ENCODE measurements at places on chromosomes 7 and 10.

DNA sequence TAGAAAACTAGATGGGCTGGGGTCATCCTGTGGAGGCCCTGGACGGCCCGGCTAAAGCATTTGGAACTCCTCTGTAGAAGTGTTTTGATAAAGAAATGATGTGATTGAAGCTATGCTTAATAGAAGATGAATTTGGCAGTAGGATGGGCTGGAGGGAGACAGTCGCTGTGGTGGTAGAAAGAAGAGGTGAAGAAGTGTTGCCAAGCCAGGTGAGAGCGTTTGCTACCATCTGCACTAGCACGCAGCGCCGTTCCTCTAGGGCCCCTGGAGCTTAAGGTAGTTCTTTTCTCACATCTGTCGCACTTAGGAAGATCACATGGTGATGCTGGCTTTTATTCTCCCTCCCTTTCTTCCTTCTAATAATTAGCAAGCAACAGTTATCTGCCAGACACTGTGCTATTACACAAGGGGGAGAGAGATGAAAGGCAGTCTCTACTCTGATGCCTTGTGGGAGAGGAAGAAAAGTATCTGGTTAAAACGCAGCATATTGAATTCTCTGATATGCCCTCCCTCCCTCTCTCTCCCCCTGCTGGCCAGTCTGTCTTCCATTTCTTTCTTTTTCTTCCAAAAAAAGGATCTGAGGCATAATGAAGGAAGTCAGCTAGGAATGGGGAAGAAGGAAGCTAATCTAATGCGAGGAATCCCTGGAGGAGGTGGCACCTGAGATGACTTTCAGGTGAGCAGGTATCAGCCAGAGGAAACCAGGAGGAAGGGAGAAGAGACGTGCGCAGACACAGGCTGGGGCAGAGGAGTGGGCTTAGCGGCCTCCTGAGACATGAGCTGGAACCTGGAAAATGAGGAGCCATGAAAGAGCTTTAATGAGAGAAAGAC, 162.3 kb upstream of the KLF14 start:
- no peak for DNase-seq

DNA sequence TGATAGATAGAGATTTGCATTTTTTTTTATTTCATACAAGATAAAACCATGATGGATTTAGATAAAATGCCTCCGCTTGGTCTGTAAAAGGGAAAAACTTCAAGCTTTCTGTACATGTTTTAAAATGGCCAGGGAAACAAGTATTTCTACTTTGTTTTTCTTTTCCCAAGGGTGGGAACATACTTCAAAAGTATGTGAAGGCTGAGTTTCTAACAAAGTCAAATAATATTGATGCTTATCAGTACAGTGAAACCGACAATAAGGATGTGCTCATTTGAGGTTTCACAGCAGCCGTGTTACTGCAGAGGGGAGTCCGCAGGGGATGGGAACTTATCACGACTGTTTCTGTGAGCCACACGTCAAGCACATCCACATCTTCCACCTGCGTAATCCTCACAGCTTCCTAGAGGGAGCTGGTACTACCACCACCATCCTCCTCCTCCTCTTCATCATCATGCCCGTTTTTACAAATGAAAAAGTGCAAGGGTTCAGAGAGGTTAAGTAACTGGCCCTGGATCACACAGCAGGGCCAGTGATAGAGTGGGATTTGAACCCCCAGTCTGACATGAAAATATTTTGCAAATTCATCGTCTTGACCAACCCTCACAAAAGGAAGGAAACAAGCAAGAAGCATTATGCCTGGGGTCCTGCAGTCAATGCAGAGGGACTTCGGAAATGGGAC, 94.3 kb downstream of the GPR26 start:
- DNase-seq = no peak

GRCh38 chr7:31105256-31105950, 53.3 kb downstream of the ADCYAP1R1 start:
- DNase-seq = no peak

DNA sequence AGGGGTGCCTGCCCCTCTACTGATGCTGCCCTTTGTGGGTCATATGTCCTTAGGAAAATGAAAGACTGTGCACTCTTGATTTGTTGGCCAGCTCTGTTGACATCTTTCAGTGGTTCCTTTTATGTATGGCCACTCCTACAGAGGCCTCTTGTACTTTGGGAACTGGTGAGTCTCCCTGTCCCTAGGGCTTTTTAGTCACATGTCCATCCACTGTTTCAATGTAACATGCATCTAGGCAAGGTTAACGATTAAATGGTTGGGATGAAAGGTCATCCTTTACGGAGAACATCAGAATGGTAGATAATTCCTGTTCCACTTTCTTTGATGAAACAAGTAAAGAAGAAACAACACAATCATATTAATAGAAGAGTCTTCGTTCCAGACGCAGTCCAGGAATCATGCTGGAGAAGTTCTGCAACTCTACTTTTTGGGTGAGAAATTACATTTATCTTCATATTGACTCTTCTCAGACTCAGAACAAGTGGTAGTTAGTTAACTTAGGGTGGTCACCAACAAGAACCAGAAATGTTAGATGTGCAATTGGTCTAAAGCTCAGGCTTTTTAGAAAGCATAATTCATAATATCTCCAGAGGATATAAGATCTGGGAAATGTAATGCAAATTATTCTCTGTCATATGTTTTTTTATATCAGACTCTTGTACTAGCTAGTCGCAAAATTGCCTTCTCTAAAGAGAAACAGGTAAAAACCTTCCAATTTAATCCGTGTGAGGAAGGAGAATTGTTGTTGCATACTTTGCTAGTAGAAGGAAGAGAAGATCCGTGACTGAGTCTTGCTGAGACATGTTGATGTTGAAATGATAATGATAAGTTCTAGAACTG, at the start of gene ABCC2:
TSS of gene ABCC2 (plus strand) at position 194 of the 840 bp plus-strand sequence. CDS start at position 399, 205 bp downstream.
- DNase-seq = no peak

- DNase-seq = no peak
These were observed 278.5 kb upstream of the KLF14 start for GRCh38 chr7:131012477-131013031.

DNA sequence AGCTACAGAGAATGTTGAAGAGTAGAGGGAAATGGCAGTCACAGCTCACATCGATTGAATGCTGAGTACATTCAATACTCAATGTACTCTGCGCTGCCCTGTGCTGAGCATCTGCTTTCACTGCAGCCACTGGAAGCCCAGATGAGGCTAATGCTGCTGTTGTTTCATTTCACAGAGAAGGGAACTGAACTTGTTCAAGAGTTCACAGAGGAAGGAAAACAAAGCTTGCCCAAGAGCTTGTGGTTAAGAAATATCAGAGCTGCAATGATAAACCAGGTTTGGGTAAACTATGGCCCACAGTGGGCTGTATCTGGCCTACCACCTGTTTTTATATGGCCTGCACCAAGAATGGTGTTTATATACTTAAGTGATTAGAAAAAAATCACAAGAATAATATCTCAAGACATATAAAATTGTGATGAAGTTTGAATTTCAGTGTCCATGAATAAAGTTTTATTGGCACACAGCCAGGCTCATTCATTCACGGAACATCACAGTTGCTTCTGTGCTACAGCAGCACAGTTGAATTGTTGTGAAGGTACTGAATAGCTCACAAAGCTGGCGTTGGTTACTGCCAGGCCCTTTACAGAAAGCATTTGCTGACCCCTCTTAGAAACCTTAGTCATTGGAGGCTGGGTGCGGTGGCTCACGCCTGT, 64.1 kb downstream of the CFAP58 start:
- no peak for DNase-seq

GRCh38 chr7:134855442-134855841, 76.0 kb downstream of the CALD1 start:
- no peak for DNase-seq

- no peak for DNase-seq
These were observed 565.2 kb downstream of the KCNMA1 start for GRCh38 chr10:77072361-77072835.

DNA sequence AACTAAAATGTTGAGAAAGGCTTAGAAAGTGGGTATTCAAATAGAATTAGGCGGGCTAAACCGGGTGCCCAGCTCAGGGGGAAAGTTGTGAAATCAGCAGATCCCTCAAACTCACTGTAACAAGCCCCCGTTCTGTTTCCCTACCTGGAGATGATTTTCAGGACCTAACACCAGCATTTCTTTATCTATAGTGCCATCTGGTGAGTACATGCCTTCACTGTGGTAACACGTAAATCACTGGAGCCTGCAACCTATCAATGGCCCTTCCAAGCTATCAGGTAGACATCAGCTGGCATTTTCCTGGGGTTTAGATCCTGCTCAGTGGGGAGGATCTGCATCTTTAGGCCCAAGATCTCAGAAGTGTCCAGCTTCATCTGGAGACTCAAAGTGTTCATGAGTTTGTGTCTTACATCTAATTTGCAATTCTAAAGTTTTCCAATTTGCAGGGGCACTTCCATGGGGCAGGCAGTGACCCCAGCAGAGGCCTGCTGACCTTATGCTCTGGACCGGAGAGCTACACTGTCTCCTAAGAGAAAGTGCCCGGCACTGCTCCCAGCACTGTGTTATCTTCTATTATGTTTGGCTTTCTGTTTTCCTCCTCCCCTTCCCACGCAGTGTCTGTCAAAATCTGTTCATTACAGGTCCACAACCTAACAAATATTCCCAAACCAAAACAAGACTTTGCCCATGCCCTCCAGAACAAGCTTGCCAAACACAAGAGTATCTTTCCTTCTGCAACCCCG, 132.5 kb downstream of the LSM5 start:
- DNase-seq = no peak

DNA sequence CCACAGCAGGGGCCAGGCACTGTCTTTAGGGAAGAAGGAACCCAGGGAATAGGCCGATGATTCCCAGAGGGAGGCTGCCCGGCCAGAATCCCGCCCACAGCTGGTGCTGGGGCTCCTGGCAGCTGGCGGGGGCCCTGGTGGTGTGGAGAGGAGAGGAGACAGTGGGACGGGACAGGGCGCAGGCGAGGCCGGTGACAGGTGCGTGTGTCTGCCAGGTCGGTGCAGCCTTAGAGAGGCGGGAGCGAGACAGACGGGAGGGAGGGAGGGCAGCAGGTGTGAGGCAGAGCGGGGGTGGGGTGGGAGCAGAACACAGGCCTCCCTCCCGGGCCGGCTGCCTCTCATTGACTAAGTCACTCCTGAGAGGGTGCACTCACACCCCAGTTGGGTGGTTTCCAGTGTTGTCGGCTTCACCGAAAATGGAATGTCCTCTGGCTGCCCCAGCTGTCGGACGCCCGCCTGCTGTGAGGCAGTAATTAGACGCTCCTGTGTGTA, 55.2 kb downstream of the ELFN1 start:
- DNase-seq = no peak

GRCh38 chr10:102146971-102147428, 5.2 kb upstream of the NOLC1 start:
- DNase-seq = no peak

GRCh38 chr7:111734954-111735660, 172.8 kb upstream of the IMMP2L start:
- DNase-seq = no peak

DNA sequence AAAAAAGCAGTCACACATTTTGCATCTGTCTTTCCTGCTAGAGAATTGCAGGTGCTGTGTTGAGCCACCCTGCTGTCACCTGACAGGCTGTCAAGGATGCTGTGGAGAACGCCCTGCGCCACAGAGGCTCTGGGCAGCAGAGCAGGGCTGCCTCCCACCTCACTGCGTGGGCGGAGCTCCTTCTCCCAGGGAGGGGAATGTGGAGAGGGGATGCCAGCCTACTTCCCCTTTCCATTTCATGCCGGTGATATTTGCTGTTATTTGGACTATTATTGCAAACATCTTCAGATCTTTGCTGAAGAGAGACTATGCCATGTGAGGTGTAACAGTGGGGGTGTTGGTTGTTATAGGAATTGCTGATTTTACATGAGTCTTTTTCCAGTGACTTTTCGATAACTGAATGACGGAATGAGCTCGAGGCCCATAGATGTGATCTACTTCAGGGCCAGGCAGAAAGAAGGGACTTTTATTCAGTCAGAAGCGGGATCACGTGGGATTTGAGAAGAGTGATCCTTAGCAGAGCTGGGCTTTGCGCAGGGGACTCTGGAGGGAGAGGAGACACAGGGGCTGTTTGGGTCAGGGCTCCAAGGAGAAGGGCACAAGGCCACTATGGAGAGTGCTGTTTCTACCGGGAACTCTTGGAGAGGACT, 13.6 kb upstream of the PRKAG2 start:
- DNase-seq = no peak

Measured in AG08396 (cell line).